Stimulated activated CD8-positive, alpha-beta memory T cell treated with anti-CD3 and anti-CD28 coated beads, Interleukin-7, amount 100 ng/mL, for 1 hour (primary cell): ENCODE measurements at places on chromosomes 7 and 10.

DNA sequence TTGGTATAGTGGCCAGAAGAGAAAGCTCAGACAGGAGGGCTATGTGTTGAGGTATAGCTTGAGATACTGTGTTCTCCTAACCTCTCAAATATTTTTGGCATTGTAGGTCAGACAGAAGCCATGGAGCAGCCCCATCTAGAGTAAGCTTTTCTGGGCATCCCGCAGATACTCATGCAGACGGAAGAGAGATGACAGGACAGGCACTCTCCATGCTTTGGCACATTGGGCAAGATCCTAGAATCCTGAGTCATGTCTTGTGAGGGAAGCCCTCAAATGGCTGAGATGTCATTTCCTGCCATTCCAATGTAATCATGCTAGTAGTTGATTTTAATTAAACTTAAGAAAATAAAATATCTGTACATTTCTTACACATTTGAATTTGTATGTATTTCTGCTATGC is 16.8 kb upstream of the KIF20B start:
- DNase-seq: no peak

- DNase-seq: no peak
These were observed 47.3 kb upstream of the TRIL start for GRCh38 chr7:29005406-29005805.

- no peak for DNase-seq
These were observed 82.6 kb upstream of the ABCB5 start for GRCh38 chr7:20532890-20533289.

DNA sequence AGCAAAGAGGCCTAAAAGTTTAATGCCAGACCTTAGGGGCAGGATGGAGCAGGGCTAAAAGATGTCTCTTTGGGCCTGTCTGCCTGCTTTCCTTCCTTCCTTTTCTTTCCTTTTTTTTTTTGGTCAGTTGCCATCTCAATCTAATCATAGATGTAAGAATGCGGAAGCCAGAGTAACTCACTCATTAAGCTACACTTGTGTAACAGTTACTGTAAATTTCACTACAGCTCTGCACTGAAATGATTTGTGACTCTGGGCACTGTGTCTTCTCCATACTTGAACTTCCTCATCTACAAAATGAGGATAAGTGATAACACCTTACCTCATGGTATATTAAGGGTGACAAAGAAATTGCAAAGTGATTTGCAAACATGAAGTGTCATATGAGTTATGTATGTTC is 75.5 kb upstream of the AGK start:
- DNase-seq: no peak
